H7 (cell line): ENCODE measurements at places on chromosomes 1 and 21.
A peak's percentile ranks its signal among the peaks of the same experiment; 100 is the strongest.

DNA sequence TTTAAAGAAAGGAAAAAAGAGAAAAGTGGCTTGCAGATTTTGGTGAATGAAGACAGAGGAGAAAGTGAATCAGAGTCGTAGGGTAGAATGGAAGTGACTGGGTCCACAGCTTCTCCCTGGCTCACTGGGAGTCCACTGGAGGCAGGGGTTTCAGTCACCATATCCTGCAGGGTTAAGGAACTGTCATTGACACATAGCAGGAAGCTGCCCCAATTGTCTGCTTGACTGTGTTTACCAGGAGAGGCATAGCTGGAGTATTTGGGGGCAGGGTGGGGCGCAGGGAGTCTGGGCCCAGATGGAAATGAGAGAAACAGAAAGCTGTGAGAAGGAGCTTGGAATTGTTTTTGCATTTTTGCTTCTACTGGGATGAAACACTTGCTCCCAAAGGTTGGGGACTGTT is 228.8 kb upstream of the CSF3R start:
- DNase-seq = peak; percentile 51

- DNase-seq = no peak
Observed at GRCh38 chr1:99281105-99281504, 16.8 kb downstream of the PLPPR4 start.

GRCh38 chr21:32136546-32136945 is 142.3 kb downstream of the MIS18A start:
- no peak for DNase-seq

DNA sequence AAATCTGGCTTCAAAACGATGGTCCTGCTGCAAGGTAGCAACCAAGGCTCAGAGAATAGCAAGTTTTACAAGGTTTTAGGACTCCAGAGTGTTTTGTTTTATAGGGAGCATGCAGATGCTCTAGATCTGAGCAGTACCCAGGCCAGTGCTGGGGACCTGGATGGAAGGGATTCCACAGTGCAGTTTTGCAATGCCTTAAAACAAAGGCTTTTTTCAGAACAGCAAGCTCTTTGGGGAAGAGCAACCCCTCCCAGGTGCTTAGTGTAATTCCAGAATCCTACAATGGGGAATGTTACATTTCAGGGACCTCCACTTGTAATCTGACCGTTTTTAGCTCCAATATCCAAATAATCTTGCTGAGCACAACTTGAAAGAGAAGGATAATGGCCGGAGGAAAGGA is 6.7 kb downstream of the ROR1 start:
- no peak for DNase-seq

DNA sequence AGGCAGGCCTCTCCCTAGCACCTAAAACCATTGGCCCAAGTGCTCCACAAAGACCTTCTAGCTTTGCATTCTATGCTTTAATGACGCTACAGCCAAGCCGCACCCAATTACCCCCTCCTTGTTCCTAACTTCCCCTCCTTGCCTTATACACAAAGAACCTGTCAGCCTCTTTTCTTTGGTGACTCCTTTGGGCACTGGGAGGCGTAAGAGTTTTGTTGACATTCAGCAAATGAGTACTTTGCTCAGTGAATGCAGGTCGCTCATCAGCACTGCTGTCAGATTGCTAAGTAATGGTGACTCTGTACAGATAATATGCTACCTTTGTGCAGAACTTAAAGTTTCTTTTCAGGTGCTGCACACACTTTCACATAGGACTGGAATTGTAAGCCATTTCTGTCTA is 187.6 kb upstream of the FAM78B start:
- peak; percentile 61 for DNase-seq

DNA sequence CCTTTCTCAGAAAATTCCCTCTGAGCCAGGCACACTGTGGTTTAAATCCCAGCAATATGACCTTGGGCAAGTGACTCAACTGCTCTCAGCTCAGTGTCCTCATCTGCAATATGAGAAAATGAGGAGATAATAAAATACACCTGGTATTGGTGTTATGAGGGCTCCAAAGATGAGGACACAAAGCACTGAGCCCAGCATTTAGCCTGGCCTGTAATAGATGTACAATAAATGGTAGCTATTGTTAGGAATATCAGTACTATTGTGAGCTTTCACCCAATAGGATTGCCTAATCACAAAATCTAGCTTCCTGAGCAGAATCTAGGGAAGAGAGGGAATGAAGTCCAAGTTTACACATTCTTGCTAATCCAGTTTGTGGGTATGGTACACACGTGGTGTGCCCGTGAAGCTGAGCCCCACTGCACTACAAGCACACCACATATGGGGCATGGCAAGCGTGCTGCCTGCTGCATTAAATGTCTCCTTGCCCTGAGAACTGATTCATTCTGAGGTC is 24.3 kb upstream of the SLC30A1 start:
- DNase-seq = no peak

- no peak for DNase-seq
Observed at GRCh38 chr1:117271959-117272358, 61.2 kb upstream of the VTCN1 start.

DNA sequence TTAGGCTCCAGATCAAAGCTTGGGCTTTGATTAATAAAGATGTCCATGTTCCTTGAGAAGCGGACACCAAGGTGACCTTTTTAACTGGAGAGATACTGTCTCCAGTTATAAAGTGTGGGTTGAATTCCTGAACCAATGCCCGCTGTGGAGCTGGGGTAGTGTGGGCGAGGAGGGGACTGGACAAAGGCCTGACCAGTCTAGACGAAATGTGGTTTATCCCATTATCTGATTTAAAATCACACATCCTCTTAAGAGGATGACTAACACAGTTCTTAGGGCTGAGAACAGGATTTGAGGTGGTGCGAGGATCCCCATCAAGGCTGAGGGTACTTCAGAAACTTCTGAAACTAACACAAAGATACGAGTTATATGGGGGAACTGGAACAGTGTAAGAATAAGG is 84.5 kb upstream of the GCLM start:
- no peak for DNase-seq

DNA sequence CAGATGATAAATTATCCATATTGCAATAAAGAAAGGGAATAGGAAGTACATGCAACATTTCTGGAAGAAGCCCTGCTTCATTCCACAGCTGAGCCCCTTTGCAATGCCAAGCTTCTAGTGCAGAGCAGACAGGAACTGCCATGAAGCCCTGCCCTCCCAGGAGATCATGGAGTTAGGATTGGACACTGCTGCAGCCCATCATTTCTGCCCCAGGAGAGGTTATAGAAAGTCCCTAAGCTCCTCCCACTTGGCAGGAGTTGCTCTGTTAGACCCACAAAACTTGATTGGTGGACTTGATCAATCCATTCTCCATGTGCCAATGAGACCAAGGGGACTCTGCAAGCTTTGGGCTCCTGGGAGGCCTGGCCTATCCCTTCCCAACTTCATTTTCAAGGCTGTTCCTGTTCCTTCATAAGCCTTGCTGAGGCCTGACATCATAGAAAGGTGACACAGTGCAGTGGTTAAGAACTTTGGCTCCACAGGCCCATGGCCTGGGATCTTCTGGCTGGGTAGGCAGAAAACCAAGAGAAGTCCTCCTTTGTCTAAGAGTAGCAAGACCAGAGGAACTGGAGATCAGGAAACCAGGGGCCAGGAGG is 1.3 kb upstream of the LAPTM5 start:
- DNase-seq = peak; percentile 88

GRCh38 chr1:221736714-221737113 is 5.2 kb downstream of the DUSP10 start:
- no peak for DNase-seq

DNA sequence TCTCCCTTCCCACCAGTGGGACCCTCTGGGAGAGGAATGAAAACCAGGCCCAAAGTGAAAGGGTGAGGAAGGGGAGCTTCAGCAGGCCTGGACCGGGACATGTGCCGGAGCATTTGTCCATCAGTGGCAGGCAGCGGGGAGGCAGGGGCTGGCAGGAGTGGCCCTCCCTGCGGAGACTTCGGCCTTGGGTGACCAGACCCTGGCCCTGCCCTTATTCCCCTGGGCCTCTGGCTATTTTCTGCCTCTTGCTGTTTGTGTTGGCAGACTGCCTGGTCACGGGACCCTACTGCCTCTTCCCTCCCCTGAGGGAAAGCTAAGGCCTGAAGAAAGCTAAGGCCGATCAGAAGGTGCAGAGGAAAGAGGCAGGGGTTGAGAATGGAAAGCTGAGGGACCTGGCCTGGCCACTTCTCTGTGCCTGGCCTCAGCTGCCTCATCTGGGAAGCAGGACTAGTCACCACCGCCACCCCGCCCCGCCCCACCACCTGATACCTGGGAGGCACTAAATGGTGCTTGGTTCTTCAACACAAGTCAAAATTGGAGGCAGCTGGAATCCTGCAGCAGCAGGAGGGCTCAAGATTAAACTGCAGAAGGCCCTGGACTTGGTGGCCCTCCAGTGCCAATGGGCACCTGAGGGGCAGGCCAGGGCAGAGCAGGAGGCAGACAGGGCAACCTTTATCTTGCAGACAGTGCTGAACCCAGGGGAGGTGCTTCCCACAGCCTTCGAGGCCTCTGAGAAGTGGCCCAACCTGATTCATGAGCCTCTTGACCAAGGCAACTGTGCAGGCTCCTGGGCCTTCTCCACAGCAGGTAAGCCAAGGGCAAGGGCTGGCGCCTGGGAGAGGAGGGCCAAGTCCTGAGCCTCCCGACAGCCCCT is 7.9 kb downstream of the TINAGL1 start:
- DNase-seq = no peak

DNA sequence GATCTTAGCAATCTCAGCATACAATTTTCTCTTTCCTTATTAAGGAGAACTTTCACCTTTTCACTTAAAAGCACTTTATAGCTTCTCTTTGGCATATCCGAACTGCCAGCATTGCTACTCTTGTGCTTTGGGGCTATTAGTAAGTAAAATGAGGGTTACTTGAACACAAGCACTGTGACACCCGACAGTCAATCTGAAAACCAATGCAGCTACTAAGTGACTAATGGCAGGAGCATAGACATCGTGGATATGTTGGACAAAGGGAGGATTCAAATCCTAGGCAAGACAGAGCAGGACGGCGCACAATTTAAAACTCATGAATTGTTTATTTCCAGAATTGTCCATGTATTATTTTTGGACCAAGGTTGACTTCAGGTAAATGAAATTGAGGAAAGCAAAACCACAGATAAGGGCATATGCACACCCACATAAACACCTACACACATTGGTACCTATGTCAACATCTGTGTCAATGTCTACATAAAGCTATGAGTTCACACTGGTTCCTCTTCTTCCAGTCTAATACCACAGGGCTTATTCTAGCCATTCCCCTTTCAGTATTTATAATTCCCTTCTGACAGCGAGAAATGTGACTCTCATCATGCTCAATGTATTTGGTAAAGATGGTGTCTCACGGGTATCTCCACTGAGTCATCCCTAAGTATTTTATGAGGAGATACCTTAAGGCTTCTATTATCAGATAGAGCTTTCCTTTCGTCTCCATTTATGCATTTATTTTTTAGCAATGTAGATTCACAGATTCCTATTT is 75.3 kb upstream of the RALGPS2 start:
- DNase-seq = no peak

GRCh38 chr1:32729254-32730046 is 26.9 kb upstream of the SYNC start:
- peak; percentile 57 for DNase-seq

DNA sequence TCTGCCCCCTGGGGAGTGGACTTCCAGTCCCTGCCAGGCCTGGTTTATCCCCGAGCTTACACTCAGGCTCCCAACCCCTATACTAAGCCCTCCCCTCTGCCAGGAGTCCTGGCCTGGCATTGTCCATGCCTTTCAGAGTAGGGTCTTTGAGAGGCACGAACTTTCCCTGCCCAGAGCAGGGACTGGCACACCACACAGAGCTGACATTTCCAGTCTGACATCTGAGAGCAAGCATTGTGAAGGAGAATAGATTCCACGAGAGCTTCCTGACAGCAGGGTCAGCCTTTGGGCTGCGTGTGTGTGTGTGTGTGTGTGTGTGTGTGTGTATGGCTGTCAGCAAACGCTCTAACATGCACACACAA is 59.5 kb upstream of the LAPTM5 start:
- no peak for DNase-seq

GRCh38 chr1:78676347-78676982 is 26.8 kb downstream of the IFI44 start:
- DNase-seq = no peak

- no peak for DNase-seq
Observed at GRCh38 chr1:55117941-55118340, 78.6 kb downstream of the PCSK9 start.

DNA sequence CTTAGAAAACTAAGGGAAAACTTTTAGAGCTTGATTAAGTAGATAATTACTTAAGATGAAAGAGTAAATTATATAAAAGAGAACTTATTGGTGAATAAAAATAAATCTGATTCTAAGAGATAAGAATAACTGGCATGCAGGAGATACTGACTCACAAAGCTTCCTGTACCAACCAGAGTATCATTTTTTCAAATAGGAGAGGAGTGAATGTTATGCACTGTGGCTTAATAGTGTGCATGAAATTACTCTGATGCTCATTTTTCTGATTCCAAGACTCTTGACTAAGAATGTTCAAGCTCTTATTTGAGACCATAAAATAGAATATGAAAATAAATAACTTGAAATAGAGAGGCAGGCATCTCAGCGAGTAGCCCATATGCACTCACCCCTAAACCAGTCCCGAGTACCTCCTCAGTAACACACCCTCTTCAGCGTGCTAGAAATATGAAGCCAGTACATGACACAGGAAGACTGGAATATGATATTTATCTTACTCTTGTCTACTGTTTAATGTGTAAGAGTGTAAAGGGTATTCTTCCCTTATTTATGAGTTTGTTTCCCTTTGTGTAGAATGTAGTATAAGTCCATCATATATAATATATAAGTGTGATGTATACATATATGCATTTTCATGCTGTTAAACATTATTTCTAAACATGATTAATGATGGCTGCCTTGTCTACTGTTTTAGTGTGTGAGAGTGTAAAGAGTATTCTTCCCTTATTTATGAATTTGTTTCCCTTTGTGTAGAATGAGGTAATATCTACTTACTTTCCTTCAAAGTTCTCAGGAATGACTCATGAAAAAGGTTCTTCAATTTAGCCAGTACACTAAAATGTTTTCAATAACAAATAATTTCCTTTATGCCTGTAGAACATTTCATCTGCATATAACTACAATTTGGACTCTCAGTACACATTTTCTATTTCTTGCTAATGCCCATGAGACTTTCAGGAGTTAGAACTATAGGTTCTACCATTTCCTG is 99.2 kb upstream of the PALMD start:
- DNase-seq = no peak

GRCh38 chr1:46175243-46175642 is 356 bp downstream of the TSPAN1 start:
- DNase-seq = peak; percentile 14

- peak; percentile 60 for DNase-seq
Observed at GRCh38 chr1:94418664-94419655, 771 bp downstream of the ABCD3 start.

GRCh38 chr1:59816318-59816878 is 1.6 kb downstream of the HOOK1 start:
- DNase-seq = no peak

GRCh38 chr1:11188381-11188780 is 774 bp upstream of the ANGPTL7 start:
- no peak for DNase-seq

- DNase-seq = no peak
Observed at GRCh38 chr1:64087768-64088167, 115.7 kb upstream of the UBE2U start.

DNA sequence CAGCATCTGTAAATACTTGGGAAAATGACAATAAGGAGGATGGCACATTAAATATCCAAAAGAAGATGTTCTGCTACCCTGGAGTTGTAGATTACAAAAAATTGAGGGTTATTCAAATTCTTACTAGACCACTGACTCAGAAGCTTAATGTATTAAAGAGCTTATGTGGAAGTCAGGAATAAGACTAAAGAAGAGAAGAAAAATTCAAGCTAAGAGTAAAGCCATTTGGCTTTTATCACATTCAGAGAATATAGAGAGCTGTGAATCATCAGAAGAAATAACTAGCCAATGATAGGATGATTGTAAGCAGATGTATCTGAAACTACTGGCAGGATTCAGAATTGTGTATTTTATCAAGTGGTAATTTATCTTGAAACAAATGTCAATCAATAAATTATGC is 237.0 kb downstream of the TBX15 start:
- DNase-seq = no peak
